ENCODE measurements at places on chromosomes 7 and 10. TPM values are rescaled to one million over a fixed set of nuclear protein-coding genes. Genes with fewer than 3 reads are reported as not detected.

DNA sequence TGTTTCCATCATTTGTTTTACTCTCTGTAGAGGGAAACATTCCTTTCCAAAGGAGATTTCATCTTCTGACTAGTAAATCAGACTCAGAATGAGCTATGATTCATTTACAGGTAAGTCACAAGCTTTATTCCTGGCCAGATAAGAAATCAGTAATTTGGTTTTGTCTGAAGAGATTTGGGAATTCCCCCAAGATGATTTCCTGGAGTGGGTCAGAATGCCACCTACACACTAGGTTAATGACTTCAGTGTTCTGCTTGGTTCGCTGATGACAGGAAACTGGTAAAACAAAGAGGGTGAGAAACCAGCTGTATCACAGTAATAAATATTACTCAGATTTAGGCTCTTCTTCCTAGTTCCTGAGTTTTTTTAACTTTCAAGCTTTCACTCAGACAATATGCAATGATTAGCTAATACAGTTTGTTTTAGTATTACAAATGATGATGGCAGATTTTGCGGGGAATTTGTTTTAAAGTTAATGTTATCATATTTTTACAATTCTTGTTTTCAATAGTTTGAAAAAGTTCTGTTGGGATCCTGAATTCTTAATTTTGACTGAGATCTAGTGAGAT, 8.3 kb upstream of the ASZ1 start:
- H3K27ac ChIP-seq = no peak overlapping the region
- H3K36me3 ChIP-seq = no peaks in the 10 kb centered on the region

Gene AKR1C4
- polyA plus RNA-seq = not detected

Gene CAMK1D
- polyA plus RNA-seq = 5.3 TPM

DNA sequence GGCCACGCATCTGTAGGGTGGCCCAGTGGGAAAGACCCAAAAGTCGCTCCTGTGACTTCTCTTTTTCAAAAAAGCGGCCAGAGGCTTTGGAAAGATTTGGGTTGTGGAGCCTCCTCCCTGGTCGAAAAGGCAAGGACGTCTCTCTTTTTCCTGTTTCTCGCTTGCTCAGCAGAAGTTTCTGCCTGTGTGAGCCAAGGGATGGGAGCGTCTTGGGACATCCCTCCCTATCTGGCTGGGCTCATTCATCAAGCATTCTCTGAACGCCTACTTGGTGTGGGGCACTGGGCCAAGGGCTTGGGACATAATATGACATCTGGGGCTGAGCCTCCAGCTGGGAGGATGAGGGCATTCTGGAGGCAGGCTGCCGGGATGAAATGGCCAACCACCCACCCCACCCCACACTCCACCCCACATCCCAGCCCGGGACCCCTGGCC, 120.9 kb downstream of the C10orf105 start:
- no peaks in the 10 kb centered on the region for H3K4me1 ChIP-seq
- no peak overlapping the region for H3K4me3 ChIP-seq
- H3K36me3 ChIP-seq = no peaks in the 10 kb centered on the region
- no peak overlapping the region for H3K27ac ChIP-seq

Gene NEURL1
- 0.35 TPM for polyA plus RNA-seq

GRCh38 chr7:81487516-81487915, 282.3 kb downstream of the HGF start:
- no peak overlapping the region for H3K4me3 ChIP-seq
- DNase-seq = no peak
- H3K27me3 ChIP-seq = no peaks in the 10 kb centered on the region
- H3K27ac ChIP-seq = no peak overlapping the region
- H3K36me3 ChIP-seq = no peaks in the 10 kb centered on the region
- no peaks in the 10 kb centered on the region for H3K4me1 ChIP-seq

DNA sequence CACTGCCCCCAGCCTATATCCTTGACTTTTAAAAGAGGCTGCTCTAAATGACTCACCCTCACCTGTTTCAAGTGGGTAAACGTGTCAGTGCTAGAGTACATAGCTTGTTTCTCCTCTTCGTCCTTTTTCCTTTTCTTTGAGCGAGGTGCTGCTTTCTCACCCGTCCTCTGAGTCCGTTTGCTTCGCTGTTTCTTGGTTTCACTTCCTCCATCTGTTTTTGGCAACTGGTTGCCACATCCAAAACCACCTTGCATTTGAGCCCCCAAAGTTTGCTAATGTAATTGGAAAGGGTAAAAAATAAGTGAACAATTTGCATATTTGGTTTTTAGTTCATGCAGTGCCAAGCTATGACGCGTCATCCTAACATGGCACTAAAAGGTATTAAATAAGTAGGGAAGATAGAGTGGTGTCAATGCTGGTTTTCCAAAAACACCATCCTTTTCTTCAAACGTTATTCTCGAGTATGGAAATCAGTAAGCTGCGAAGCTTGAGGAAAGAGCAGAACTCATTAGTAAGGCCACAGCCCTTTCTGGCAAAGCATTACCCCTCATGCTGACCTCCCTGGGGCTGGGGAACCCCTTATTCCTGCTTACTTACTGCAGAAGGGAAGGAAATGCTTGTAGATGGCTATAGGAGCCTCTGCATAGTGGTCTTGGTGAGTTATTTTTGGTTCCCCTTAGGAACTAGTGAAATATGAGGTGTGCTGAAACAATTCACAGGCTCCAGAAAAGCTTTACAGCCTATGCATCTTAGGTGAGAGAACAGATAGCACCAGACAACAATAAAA, 133.5 kb downstream of the GALNT11 start:
- peak overlapping the region; percentile 7 for H3K27ac ChIP-seq
- peaks cover 17% of the 10 kb centered on the region for H3K4me1 ChIP-seq
- H3K27me3 ChIP-seq = peaks cover 3% of the 10 kb centered on the region
- H3K36me3 ChIP-seq = peaks cover 39% of the 10 kb centered on the region
- no peak for DNase-seq

GRCh38 chr7:158616050-158616449, 28.4 kb upstream of the PTPRN2 start:
- no peak for DNase-seq
- H3K36me3 ChIP-seq = peaks cover 9% of the 10 kb centered on the region
- H3K27ac ChIP-seq = no peak overlapping the region
- no peak overlapping the region for H3K4me3 ChIP-seq
- peaks cover 1% of the 10 kb centered on the region for H3K27me3 ChIP-seq

GRCh38 chr10:89032141-89032891, 41.7 kb downstream of the FAS start:
- no peak overlapping the region for H3K4me3 ChIP-seq
- no peak for DNase-seq
- H3K36me3 ChIP-seq = no peaks in the 10 kb centered on the region

All from immature natural killer cell (primary cell).